ENCODE measurements at places on chromosomes 2 and 18.

DNA sequence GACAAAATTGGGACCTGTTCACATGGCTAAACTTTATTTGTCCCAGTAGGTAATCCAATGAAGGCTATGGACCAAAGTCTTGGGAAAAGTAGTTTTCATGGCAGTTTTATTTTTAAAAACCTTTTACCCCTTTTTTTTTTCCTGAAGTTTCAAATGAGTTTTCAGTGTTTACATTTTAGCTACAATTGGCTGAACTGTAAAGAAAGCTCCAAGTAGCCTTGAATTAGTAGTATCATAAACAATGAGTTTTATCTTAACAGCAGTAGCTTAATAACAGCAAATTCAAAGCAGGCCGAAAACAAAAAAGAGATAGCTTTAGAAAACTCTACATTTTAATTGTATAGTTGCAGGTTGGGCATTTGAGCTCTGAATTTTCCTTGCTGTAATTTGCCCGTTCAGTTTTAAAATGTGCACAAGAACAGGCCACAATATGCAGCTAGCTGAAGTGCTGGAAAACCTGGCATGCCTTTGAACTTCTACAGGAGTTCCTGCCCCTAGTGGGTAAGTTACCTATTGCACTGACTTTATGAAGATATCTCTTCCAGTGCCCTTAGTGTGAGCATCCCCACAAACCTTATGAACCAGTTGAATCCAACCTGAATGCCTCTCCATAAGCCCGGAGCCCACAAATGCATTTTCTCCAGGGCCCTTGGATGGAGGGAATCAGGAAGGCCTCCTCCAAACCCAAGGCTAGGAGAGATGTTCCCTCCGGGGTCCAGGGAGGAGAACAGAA, 106.7 kb downstream of the XRCC5 start:
- DNase-seq, result no peak

GRCh38 chr2:221561770-221562169, 10.3 kb downstream of the EPHA4 start:
- no peak for DNase-seq

GRCh38 chr2:75562513-75562864, 1.8 kb upstream of the EVA1A start:
- no peak for DNase-seq

- no peak for DNase-seq
These were observed 559 bp downstream of the TMEM37 start for GRCh38 chr2:119431976-119432850.

DNA sequence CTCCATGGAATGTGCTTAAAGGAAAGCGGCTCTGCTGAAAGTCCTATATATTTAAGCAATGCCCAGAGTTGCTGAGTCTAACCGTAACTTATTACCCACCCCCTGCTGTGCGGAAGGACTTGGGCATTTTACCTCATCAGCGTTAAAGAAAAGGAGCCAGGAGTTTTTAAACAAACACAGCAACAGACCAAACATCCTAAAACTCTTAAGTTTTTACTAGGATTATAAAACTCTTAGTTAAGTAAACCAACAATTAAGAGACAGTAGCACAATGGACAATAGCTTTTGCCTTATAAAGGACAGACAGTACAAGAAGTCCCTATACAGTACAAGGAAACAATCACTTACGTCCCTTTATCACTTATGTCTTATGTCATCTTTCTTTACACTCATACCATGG, 90.2 kb downstream of the ZNF521 start:
- no peak for DNase-seq

DNA sequence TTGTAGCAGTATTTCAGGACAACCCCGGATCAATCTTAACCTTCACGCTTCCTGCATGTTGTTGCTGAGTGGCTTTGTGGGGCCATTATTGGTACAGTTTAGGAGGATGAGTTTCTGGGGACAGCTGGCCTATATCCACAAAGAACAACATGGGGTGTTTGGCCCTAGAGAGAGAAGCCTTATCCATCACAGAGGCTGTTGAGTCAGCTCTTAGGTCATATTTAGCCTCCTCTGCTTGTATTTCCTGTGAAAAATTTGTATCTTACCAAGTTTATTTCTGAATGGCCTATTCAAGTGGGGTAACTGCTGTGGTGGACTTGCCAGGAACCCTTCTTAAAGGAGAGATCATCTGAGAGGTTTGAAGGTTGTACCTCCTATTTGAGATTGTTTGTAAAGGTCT, 77.6 kb downstream of the MAP4K4 start:
- DNase-seq, result no peak

- no peak for DNase-seq
These were observed 56.0 kb upstream of the ACAA2 start for GRCh38 chr18:49869354-49869753.

- DNase-seq, result no peak
These were observed 323.9 kb downstream of the SMAD2 start for GRCh38 chr18:47606526-47606925.

- no peak for DNase-seq
These were observed 29.5 kb upstream of the IL1R2 start for GRCh38 chr2:101962309-101962708.

- no peak for DNase-seq
These were observed 737.4 kb upstream of the SALL3 start for GRCh38 chr18:78242254-78242643.

DNA sequence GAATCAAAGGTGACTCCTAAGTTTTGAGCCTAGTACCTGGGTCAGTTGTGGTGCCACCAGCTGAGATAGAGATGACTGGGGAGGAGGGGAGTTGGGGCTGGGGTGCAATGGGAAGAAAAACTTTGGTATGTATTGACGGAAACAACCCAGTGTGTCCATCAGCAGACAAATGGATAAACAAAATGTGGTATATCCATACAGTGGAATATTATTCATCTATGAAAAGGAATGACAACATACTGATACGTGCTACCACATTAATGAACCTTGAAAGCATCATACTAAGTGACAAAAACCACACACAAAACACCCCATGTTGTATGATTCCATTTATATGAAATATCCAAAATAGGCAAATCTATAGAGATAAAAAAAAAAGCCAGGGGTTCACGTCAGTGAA, 41.1 kb upstream of the GPR155 start:
- DNase-seq, result no peak

GRCh38 chr18:60018618-60019462, 119.0 kb downstream of the PMAIP1 start:
- no peak for DNase-seq

GRCh38 chr18:34223164-34223892, 1.4 kb downstream of the NOL4 start:
- no peak for DNase-seq

- DNase-seq, result no peak
These were observed 494.8 kb upstream of the SLC39A10 start for GRCh38 chr2:195162194-195162593.

DNA sequence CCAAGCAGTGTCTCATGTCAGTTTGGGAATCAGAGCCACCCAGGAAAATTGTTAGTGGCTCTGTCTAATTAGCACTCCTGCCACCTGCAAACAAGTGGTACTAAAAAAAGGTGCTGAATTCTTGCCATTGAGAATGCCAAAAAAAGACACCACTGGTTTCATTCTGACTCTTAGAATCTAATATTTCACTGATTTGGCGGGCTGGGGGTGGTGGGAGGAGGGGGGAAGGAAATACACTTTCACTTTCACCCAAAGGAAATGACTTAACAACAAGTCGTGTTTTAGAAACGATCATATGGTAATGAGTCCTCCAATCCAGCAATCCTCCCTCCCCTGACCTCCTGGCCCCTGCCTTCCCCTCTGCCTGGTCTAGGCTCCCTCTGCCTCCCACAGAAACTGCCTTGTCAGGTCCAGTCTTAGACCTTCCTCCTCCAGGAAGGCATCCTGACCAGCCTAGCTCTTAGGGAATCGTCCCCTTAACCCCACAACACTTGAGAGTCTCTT, 4.4 kb upstream of the KLHL29 start:
- no peak for DNase-seq

- no peak for DNase-seq
These were observed 185.0 kb downstream of the UXS1 start for GRCh38 chr2:106009096-106009495.

- DNase-seq, result no peak
These were observed 1.3 kb upstream of the FEV start for GRCh38 chr2:218986148-218986761.

GRCh38 chr18:36640021-36640952, 188.5 kb downstream of the TPGS2 start:
- no peak for DNase-seq

DNA sequence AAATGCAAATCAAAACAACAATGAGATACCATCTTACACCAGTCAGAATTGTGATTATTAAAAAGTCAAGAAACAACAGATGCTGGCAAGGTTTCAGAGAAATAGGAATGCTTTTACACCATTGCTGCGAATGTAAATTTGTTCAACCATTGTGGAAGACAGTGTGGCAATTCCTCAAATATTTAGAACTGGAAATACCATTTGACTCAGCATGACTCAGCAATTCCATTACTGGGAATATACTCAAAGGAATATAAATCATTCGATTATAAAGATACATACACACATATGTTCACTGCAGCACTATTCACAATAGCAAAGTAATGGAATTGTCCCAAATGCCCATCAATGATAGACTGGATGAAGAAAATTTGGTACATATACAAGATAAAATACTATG, 516.7 kb downstream of the ERBB4 start:
- no peak for DNase-seq

DNA sequence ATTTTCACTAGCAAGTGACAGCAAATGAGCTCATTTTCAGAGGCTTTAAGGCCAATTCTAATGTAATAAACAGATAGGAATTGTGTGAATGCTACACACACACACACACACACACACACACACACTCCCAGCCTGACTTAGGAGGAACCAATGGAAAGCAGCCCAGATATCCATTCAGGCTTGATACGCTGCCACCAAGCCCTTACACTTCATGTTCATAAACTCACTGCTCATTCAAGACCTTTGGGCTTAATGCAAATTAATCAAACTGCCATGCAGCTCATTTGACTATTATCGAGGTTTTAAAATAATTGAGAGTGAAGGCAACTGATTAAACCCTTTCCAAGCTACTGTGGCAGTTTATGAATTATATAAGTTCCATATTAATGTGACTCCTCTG, 298.9 kb upstream of the NCKAP5 start:
- no peak for DNase-seq

- DNase-seq, result no peak
These were observed 3.9 kb upstream of the KLHL29 start for GRCh38 chr2:23381084-23381483.

DNA sequence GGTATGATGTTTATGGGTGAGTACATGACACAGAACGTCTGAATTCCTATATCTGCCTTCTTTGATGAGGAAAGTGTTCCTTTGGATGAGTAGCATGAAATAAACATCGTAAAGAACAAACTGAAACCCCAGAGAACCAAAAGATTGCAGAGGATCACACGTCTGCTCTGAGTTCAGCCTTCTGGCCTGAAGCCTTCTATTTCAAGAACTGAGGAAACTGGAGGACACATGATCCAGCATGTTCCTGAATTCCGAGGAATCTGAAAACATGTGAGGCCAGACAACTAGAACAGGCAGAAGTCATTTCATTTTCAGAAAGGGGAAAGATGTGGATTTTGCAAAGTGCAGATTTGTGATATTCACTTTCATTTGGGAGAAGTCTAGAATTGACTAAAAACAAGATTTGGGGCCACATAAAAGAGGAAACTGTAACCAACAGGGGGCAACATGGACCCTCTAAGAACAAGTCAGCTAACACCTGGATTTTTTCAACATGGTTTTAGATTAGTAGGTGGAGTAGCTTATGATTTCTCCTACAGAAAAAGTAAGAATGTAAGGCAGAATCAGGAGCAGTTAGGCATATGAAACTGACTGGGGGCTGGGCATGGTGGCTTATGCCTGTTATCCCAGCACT, 8.3 kb downstream of the SULT6B1 start:
- no peak for DNase-seq

GRCh38 chr2:36351736-36352349, 3.7 kb upstream of the CRIM1 start:
- DNase-seq, result no peak

DNA sequence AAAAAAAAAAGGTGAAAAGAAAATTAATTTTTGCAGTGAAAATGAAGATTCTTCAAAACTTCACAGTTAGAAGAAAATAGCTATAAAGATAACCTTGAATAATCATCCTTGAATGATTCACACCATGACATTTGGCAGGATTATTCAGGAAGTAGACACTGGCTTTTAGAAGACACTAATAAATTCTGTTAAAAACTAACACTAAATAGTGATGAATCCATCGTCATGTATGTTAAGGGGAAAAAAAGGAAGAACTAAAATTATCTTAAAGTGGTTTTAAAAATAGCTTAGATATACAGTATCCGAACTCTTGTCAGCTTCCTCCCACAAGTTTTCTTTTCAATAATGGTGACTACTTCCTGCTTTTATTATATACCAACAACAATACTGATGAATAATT, 10.2 kb downstream of the USP37 start:
- no peak for DNase-seq

GRCh38 chr2:143771939-143772338, 642.7 kb downstream of the ARHGAP15 start:
- no peak for DNase-seq

DNA sequence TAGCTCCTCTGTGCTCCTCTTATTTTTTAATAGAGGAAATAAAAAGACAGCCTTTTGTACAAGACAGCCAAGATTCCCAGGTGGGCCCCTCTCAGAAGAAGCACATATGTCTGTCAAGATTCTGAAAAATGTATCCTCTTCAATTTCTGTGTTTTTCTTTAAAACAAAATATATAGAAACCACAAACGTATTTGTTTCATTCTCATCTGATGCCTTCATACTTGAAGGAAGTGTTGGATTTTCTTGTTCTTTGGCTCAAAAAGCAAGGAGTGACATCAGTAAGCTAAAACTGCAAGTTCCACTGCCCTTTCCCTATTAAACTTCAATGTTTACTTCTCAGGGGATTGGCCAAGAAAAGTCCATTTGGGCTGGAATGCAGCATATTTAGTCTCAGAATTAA, 193.8 kb upstream of the OSR1 start:
- no peak for DNase-seq

DNA sequence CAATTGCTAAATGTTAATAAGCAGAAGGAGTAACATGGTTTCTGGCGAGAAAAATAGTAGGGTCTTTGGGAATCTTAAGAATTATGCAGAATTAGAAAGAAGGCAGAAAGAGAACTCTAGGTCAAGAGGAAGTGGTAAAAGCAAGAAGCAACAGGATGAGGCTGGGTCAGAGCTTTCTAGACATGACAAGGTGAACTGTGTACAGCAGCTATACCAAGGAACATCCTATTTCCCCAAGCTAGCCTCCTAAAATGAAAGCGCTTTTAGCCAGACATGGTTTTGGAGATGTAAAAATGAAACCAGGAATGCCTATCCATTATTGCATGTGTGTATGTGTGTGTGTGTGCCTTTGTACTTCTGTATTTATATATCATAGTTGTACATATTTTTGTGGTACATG, 42.3 kb upstream of the STAT1 start:
- DNase-seq, result no peak

DNA sequence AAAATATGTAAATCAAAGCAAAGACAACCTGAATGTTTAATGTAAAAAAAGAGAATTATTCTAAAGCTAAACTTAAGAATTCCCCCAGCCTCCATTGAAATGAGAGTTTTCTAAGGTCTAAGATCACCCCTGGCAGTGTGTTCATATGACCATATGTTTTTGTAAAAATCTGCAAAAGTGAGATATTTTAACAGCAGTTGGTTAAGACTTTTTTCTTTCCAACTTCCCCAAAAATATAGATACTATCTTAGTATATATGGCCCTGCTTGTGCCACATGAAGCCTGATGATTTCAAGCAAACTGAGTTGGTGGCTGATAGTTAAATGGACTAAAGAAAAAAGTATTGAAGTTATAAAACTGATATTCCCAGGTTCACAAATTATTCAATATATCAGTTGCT, 35.4 kb downstream of the ZNF804A start:
- DNase-seq, result no peak
